ENCODE measurements at places on chromosomes 5 and 9.
A peak's percentile ranks its signal among the peaks of the same experiment; 100 is the strongest.

DNA sequence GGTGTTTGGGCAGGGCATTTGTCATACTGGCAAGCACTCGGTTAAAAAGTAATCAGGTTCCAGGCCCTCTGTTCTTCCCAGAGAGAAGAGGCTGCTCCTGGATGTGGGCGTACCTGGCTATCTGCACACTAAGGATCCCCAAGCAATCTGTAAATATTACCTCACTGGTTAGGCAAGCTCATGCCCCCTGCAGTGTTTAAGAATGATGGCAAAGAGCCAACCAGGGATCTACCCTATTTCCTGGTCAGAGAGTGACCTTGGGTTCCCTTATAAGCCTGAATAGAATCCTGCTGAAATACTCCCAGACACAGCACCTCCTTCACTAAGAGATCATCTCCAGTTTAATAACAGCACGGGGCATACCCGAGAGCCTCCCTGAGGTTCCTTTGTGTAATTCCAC is 181.2 kb downstream of the PIK3R1 start:
- no peak for DNase-seq

GRCh38 chr9:123353984-123354591 is 1.9 kb upstream of the CRB2 start:
- DNase-seq, result peak; percentile 32

DNA sequence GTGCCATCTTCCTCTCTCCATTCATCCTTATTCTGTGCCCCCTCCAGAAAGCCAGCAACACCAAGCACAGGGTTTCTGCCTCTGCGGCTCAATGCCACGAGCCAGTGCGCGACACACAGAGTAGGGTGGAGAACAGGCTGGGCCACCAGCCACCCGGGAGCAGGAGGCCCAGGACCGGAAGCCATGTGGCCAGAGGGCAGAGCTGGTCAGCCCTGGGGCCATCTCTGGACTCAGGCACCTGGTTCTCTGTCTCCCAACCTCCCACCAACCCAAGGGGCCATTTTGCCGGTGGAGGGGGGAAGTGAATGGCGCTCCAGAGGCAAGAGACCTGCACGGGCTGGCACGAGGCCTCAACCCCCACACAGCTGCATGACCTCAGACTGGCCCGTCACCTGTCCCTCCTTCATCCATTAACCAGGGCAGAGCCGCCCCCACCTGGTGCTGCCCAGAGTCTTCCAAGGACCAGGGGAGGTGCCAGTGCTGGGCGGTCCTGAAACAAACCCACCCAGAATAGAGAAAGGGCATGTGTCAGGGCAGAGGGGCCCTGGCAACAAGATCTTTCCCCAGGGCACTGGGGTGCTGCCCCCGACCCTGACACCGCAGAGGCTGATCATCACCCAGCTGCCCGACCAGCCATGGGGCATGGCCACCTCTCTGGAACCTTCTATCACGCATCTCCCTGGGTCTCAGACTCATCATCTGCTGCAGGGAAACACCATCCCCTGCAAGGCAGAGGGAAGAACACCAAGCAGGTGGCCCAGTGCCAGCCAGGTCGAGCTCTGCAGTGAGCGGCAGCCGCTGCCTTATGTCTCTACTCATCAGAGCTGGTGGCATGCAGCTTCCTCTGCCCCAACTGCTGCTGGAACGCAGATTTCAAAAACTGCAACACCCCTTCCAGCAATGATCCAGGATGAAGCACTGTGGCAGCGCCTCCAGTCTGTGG is 11.9 kb downstream of the VAV2 start:
- DNase-seq, result no peak

DNA sequence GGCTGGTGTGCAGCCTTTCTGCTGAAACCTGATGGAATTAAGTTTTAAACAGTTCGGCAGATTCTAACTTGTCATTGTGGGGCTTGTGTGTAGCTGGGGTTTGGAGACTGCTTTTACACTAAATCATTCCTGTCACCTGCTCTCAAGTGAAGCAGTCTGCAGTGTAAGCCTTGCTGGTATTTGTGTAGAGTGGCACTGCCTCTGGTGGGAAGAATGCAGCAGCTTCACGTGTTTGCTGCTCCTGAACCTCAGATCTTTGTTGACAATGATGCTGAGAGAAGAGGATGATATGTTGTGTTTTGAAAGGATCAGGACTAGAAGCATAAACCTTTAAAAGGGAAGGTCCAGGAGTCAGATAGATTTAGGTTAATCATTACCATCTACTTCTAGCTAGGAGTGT is 88.1 kb downstream of the KDM4C start:
- no peak for DNase-seq

GRCh38 chr9:2017331-2018161 is 2.4 kb downstream of the SMARCA2 start:
- peak; percentile 44 for DNase-seq

GRCh38 chr5:113527746-113528145 is 14.3 kb downstream of the YTHDC2 start:
- no peak for DNase-seq

DNA sequence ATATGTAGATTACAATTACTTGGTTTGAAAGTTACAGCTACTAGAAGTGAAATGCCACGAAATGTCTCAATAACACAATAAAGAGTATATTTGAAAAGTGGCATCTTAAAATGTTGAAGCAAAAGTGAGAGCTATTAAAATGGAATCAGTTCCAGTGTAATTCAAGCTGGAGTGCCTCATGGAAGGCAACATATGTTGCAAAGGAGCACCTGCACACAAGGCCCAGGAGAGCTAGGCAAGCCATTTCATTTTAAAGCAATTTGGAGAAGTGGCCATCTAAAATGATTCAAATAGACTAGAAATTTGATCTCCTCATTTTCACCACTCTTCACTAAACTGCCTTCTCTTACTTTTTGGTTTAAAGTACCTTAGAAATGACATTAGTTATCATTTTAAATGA is 167.8 kb downstream of the GABRB2 start:
- no peak for DNase-seq

GRCh38 chr5:37604290-37604689 is 225.2 kb downstream of the WDR70 start:
- DNase-seq, result no peak

DNA sequence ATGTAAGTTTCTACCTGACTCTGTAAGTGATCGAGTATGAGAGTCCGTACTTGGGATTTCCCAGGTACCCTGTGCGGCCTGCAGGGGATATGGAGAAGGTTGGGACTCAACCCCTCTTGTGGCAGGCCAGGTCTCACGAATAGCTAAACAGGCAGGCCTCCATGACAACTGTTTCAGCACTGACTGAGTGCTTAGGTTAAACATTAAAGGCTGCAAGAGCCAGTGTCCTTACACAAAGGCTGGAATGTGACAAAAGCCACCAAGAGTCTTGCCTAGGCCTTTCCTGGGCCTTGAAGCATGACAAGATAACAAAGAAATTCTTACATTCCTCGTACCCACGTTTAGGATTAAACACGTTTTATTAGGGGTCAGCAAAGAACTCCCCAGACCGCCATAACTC is 58.6 kb downstream of the THBS4 start:
- DNase-seq, result no peak

DNA sequence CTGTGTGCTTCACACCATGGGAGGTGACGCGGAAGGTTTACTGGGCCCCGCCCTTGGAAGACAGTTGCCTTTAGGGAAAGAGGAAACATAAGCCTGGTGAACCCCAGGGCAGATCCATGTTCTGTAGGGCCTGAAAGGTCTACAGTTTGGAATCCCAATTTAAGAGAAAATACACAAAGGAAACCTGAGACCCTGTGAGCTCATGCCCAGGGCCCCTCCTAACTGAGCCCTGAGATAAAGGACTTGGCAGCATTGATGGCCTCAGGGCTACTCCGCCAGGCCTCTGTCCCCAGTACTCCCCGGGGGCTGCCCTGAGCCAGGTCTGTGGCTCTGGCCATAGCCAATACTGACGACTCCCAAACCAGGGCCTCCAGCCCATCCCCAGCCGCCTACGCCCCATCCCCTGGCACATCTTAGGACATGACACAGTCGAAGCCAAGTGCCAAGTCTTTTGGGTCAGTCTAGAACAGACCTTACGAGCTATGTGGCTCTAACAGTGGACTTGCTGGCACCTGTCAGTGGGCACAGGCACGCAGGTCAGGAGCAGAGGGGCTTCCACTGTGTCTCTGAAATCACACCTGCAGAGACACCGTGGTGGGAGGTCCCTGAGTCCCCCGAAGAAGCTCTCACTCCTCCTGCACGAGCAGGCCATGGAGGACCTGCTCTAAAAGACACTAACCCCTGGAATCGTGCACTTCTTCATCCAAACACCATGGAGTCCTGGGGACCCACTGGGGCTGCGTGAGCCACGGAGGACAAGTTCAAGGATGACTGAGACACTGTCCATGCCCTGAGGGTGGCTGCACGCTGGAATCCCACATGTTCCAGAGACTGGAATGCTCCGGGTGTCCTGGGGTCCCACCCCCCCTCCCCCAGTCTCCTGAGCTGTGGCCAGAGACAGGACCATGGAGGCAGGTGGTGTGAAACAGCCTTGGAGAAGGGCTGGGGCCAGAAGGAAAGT is 40.3 kb upstream of the BARHL1 start:
- no peak for DNase-seq

GRCh38 chr9:9061627-9062026 is 1262.0 kb upstream of the DMAC1 start:
- no peak for DNase-seq

DNA sequence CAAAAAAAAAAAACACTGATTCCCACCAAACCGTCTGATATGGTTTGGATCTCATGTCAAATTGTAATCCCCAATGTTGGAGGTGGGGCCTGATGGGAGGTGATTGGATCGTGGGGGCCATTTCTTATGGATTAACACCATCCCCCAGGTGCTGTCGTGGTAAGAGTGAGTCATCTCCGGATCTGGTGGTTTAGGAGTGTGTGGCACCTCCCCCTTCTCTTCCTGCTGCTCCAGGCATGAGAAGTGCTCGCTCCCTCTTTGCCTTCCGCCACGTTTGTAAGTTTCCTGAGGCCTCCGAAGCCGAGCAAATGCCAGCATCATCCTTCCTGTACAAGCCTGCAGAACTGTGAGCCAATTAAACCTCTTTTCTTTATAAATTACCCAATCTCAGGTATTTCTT is 45.2 kb downstream of the HSD17B3 start:
- DNase-seq, result no peak

DNA sequence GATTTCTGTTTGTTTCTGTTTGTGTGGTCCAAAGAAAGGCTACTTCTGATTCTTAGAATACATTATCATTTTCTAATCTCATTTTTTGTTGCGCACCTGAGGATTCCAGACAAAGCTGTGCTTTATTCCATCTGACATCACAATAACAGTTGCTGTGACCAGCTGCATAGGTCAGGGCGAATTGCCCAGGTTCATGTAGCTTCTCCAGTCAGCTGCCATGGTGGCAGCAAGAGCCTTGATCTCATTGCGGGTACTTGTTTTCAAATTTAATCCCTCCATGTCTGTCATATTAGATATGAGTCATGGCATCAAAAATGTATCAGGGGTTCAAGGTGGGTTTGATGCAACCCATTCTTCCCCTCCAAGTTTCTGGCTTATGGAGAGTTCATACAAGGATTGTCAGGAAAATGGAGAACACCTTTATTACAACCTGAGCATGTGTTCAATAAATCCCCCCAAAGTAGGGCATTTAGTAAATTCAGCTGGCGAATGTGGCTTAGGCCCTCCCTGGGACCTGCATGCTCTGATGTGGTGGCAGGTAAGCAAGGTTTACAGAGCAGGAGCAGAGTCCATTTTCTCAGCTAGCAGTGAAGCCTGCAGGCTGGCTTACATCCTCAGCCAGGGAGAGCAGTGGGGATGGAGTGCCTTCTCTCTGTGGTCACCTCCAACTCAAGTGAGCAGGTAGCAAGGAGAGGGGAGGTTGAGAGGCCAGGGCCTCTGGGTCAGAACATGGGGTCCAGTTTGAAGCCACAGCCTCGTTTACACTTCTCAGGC is 13.9 kb downstream of the CAVIN4 start:
- no peak for DNase-seq

DNA sequence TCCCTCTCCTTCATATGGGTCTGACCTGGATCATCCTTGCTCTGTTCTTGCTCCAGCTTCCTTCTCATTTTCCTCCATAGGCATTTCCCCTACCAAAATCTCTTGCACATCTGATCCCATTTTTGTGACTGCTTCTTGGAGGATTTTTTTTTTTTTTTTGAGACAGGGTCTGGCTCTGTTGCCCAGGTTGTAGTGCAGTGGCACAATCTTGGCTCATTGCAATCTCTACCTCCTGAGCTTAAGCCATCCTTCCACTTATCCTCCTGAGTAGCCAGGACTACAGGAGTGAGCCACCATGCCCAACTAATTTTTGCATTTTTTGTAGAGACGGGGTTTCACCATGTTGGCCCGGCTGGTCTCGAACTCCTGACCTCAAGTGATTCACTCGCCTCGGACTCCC is 10.5 kb upstream of the JMY start:
- DNase-seq, result no peak

DNA sequence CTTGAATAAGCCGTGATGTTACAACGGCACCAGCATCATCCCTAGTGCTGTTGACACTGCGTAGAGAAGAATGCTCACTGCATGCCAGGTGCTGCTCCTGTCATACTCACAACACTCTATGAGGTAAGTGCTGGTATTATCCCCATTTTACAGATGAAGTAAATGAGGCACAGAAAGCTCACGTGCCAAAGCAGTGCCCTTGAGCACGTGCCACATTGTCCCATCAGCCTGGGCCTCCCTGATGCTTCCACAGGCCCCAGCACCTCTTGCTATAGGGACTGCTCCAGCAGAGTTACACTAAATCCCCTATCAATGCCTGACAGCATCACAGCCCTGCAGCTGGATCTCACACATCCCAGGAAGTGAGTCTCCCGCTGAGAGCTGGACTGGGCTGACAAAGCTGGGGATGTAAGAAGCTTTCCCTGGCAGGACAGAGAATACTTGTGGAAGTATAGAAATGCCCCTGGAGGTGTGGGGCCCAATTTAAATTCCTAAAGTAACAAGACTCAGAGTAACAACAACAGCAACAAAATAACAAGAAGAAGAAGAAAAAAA is 216.1 kb downstream of the FSTL4 start:
- DNase-seq, result no peak

- no peak for DNase-seq
Measured at GRCh38 chr9:111621895-111622480, 9.1 kb upstream of the DNAJC25 start.

- DNase-seq, result no peak
Measured at GRCh38 chr5:41809128-41809527, 61.1 kb downstream of the OXCT1 start.

- DNase-seq, result no peak
Measured at GRCh38 chr5:73311291-73312110, 137.1 kb downstream of the FOXD1 start.

GRCh38 chr9:96425500-96426169 is 7.5 kb upstream of the ZNF367 start:
- no peak for DNase-seq

- DNase-seq, result no peak
Measured at GRCh38 chr9:94645901-94646300, 6.6 kb upstream of the FBP1 start.

Measured in activated naive CD8-positive, alpha-beta T cell treated with anti-CD3 and anti-CD28 coated beads, Interleukin-2, amount 50 U/mL, for 16 hours (primary cell).